ENCODE measurements at places on chromosomes 2 and 18. TPM values are rescaled to one million over a fixed set of nuclear protein-coding genes. Genes with fewer than 3 reads are reported as not detected.

The DSG4 gene
- total RNA-seq: not detected

The GPR155 gene
- total RNA-seq: 42.7 TPM

The AQP12B gene
- not detected for total RNA-seq

The DCC gene
- total RNA-seq: 24.4 TPM

The IL1RN gene
- total RNA-seq: not detected

The EHD3 gene
- total RNA-seq: 73.3 TPM

The ARHGAP25 gene
- 8.1 TPM for total RNA-seq

The ALS2 gene
- total RNA-seq: 58.6 TPM

The TMEM200C gene
- total RNA-seq: 18.1 TPM

The LIMS1 gene
- total RNA-seq: 21.0 TPM

The TLX2 gene
- total RNA-seq: 2.0 TPM

The FBXO36 gene
- 10.5 TPM for total RNA-seq

The CYS1 gene
- 6.0 TPM for total RNA-seq

The CHST9 gene
- total RNA-seq: 1.8 TPM

The PMAIP1 gene
- total RNA-seq: 1.7 TPM

The HDLBP gene
- total RNA-seq: 299 TPM

The HOXD13 gene
- total RNA-seq: not detected

The FSHR gene
- total RNA-seq: 3.8 TPM

The CNDP1 gene
- 154 TPM for total RNA-seq

The CYP27A1 gene
- 39.8 TPM for total RNA-seq

The DSEL gene
- 16.4 TPM for total RNA-seq

The SDC1 gene
- total RNA-seq: 1.9 TPM

The CETN1 gene
- total RNA-seq: not detected

The FBLN7 gene
- total RNA-seq: 14.8 TPM

The LRATD1 gene
- total RNA-seq: 74.3 TPM

The MOCOS gene
- 0.52 TPM for total RNA-seq

The OSBPL6 gene
- 24.6 TPM for total RNA-seq

The RAX gene
- total RNA-seq: 0.18 TPM

The ONECUT2 gene
- 2.8 TPM for total RNA-seq

The NT5C1B gene
- not detected for total RNA-seq

The RGPD4 gene
- not detected for total RNA-seq

The PLGLB1 gene
- total RNA-seq: 17.7 TPM

Data from dorsolateral prefrontal cortex (tissue), 122 donors.